Germinal center (tissue), 1 donor: ENCODE measurements at places on chromosomes 3 and 15.

GRCh38 chr15:98503970-98504369 is 144.4 kb upstream of the IGF1R start:
- DNase-seq: no peak

GRCh38 chr3:69738315-69738714 is 949 bp upstream of the MITF start:
- DNase-seq: no peak

- DNase-seq: no peak
Observed at GRCh38 chr15:93200837-93201226, 111.8 kb upstream of the RGMA start.

DNA sequence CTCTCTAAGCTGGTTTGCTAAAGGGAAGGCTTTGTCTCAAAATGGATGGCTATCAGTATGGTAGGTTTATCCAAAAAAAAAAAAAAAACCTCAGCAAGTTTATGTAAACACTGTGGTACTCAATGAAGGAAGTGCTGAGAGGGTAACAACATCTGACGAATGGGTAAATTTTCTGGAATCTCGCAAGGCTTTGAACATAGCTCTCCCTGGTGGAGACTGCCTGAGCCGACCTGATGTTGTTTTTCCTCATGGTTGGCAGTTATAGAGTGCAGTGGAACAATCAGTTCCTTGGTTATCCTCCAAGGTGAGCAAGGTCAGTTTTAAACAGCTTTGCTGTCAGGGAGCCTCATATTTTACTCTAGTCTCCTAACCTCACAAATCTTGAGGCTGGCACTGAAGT is 94.6 kb downstream of the ZPLD1 start:
- DNase-seq: no peak

DNA sequence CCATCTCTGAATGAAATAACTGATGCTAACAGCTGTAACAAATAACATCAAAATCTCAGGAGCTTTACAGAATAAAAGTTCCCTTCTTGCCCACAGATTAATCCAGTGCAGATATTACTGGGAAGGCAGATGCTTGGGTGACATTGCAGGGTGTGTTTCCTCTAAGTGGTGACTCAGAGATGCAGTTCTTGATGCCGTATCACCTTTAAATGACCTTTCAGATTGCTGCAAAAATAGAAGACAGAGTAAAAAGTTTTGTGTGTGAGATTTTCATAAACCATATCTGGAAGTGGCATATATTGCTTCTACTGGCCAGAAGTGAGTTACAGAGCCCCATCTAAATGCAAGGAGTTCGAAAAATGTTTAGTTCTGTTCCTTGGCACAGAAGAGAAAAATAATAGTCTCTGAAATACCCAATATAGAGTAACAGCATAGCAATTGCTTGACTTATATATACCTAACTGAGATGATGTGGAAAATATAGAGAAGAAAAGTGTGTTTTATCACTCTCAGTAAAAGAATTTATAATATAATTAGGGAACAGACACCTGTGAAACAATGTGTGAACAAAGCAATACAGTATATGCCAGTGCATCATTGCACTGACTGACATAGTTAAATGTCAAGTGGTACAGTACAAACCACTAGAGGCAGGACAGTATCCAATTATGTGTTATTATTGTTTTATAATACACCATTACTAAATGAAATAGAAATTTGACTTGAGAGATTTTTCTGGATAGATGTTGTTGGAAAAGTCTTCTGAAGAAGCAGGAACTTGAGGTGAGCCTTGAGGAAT is 430.7 kb upstream of the CBLB start:
- DNase-seq: no peak

DNA sequence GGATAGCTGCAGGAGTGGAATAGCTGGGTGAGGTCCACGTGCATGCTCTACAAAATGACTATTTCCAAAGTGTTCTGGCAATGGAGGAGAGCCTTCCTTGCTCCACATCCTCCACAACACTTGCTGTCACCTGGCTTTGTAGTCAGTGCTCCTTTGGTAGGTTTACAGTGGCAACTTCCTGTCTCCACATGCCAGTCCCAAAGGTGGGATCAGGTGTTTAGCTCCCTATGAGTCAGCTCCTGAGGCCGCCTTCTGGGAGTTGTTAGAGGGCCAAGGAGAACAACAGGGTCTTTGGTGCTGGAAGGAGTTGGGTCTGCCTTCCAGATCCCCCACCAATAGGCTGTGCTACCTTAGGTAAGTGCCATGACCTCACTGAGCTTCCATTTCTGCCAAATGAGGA is 15.3 kb upstream of the LIMD1 start:
- DNase-seq: no peak

DNA sequence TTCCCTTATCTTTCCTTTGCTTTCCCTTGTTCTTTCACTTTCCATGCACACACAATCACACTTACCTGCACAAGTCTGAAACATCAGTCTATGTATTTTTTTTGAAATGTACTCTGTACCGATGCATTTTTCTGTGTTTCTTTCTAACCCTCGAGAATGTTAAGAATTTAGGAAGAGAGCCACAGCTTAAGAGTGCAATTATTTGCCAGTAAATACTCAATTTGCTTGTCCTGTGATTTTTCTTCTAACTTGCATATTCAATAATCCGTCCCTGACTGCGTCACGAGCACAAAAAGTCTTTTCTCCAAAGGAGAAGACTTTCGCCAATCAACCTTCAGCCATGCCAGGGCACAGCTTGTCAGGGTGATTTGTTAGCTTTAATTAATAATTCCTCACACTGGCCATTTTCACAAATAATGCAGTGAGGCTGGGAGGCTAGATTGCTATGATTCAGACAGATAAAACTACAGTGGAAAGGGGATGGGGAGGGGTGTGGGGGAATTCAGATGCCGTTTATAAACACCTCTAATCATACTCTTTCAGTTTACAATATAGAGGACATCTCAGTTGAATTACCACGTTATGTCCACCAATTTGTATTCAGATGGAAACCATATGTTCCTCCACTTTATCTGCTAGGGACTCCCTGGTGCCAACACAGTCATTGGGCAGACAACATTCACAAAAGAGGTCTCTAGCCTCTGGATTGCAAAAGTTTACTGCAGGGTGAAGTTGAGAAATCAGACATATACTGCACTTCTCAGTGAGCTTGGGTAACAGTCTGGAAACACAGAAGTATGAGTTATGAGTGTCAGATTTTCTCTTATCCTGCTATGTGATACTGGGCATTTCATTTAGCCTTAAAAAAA is 388.0 kb downstream of the ZBTB20 start:
- DNase-seq: no peak

DNA sequence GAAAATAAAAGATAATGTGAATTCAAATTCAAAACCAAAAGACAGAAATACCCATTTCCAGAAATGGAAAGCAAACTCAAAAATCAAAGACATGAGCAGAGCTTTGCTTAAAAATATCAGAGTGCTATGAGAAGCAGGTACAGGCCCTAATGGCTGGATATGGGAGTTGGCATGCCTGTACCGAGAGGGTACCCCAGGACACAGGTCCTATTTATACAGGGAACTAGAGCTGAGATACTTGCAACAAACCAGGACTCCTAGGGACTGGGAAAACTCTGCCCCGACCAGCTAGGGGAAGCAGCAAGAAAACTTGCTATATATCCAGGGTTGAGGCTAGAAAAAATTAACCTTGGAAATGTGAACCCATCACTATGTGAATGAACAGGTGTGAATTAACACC is 36.0 kb upstream of the SYNPR start:
- no peak for DNase-seq

GRCh38 chr3:186038360-186038759 is 70.5 kb downstream of the ETV5 start:
- DNase-seq: no peak

DNA sequence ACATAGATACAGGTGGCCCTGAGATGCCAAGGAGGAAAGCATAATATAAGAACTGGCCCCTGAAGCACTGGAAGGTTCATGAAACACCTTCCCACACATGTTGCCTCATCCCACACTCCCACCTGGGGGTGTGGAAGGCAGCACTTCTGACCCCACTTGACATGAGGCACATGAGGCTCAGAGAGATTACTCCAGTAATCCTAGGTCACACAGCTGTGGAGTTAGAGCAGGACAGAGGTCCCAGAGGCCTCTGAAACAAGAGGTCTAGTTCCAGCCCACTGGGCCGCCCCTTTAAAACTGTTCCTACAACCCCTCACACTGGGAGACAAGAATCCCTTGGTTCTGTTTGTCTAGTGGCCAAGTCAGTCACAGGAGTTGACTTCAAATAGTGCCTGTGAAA is 7.2 kb downstream of the SSUH2 start:
- DNase-seq: no peak

GRCh38 chr3:137148917-137149316 is 191.1 kb downstream of the IL20RB start:
- DNase-seq: no peak

DNA sequence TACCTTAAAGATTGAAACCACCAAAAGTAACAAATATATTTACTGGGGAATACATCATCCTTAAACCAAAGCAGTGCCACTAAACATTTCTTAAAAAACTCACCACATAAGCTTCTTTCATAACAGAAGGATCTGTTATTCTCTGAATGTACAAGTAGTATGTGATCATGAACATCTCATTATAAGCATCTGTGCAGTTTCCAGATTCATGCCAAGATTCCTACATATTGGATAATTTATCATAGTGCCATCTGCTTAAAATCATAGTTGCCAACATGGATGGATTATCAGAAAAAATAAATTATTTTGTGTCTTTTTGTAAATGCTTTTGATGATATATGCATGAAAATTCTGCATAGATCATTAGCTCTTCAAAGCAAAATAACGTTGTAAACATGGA is 21.8 kb upstream of the BCHE start:
- no peak for DNase-seq

- DNase-seq: no peak
Observed at GRCh38 chr15:89693091-89693490, 2.5 kb downstream of the WDR93 start.

DNA sequence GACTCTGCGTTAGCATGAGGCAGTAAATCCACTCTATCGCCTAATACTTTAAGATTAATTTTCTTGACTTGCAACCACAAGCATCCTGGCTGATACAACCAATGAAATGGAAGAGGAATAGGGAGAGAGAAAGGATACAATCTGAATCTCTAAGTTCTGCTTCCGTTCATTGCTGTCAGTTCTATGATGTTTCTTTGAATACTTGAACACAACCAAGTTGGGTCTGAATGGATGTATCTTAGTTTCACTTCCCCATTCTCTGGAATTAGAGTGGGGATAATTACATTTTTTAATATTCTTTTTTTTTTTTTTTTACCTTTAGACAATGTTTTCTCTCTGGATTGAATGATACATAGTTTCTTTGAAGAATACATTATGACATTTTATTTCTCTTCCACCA is 22.9 kb downstream of the PDE8A start:
- no peak for DNase-seq

- no peak for DNase-seq
Observed at GRCh38 chr3:39434574-39434973, 28.1 kb downstream of the RPSA start.

- DNase-seq: no peak
Observed at GRCh38 chr15:57251941-57252340, 124.4 kb upstream of the CGNL1 start.

DNA sequence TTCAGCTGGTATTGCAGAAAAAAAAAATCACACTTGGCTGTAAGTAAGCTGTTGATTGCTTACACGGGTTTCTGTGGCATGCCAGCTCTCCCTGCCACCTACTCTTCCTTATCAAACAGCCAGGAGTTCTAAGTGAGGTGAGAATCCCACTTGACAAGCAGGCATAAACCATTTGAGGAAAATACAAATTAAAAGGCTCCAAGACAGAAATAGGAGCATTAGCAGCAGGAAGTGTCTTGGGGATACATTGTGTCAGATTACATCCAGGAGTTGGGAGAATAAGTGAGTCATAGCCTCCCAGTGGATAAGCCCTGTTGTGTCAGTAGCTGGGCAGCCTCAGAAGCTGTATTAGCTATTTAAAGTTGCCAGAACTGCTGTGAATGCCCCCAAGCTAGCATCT is 256.0 kb downstream of the CNTN4 start:
- no peak for DNase-seq

GRCh38 chr15:57592426-57592825 is 722 bp downstream of the MYZAP start:
- DNase-seq: no peak

DNA sequence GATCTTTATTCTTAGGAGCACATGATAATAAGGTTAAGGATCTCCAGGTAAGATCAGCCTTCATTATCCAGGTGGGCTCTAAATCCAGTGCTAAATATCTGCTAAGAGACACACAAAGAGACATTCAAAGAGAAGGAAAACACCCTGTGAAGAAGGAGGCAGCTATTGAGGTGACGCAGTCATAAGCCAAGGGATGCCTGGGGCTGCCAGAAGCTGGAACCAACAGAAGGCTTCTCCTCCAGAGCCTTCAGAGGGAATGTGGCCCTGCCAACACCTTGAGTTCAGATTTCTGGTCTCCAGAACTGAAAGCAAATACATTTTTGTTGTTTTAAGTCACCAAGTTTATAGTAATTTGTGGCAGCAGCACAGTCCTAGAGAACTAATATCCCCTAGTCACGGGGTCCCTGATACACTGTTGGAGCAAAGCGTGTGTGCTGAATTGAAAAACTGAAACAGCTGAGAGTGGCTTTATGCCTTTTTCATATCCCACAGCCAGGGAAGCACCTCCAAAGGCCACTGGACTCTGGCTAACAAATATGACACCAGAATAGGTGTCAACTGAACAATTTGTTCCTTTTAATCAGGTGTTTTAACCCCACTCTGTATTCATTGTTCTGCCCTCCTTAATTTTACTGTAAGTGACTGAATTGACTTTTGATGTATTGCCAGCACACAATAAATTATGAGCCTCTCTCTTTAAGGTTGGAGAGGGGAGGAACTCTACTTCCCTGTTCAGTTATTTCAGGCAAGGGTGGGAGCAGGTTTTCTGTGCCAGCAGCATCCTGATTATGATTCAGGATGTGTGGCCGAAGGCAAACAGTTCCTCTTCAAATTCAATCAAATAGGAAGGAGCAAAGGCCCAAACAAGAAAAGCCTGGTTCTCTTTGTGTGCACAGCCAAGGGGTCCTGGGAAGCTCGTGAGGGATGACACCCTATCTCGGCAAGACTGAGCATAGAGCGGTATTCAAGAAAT is 151.8 kb upstream of the HES1 start:
- DNase-seq: no peak

- DNase-seq: no peak
Observed at GRCh38 chr3:178768072-178768864, 232.0 kb downstream of the KCNMB2 start.

GRCh38 chr15:57152133-57152532 is 224.2 kb upstream of the CGNL1 start:
- DNase-seq: no peak

DNA sequence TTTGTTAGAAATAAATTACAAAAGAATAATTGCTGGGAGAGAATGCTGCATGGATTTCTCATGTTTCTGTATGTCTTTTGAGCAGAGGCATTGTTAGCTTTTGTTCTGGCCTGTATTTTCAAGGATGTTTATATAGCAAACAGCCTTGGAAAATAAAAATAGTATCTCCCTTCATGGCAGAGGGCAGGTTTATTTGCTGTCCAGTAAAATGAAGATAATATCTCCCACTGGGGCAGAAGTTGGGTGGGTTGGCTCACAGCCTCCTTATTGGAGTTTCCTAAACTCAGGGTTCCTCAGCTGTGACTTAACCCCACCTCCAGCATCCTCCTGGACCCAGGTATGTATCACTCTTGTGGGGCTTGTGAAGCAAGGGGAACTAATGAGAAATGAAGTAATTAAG is 43.7 kb upstream of the THSD4 start:
- no peak for DNase-seq
